Activated gamma-delta T cell treated with Interleukin-2 at 50 U/mL for 16 hours (primary cell): ENCODE measurements at places on chromosomes 1 and 21.

GRCh38 chr1:81463936-81464837 lies 336.5 kb upstream of the ADGRL2 start:
- DNase-seq, result no peak

GRCh38 chr1:174639461-174639860 lies 191.7 kb downstream of the GPR52 start:
- DNase-seq, result no peak

DNA sequence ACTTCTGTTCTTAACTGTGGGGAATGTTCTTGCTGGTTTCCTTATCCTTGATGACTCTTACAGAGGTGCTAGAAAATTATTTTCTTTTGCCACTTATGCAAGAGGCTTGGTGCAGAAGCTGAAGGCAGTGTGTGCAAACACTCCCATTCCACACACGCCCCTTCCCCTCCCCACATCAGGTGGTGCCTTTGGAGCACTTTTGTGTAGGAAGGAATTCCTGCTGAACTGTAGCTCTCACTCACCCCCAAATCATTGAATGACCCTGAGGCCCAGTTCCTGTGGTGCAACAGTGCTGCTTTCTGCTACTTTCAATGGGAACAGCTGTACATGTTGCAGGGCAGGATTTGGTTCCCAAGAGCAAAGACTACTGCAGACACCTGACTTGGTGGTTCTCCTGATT lies 101.8 kb downstream of the CD247 start:
- no peak for DNase-seq

- DNase-seq, result no peak
Observed at GRCh38 chr1:21152423-21153100, 24.1 kb downstream of the EIF4G3 start.

- DNase-seq, result no peak
Observed at GRCh38 chr1:60152891-60153290, 79.3 kb upstream of the C1orf87 start.

- no peak for DNase-seq
Observed at GRCh38 chr1:231000639-231001038, 21.7 kb downstream of the ARV1 start.

DNA sequence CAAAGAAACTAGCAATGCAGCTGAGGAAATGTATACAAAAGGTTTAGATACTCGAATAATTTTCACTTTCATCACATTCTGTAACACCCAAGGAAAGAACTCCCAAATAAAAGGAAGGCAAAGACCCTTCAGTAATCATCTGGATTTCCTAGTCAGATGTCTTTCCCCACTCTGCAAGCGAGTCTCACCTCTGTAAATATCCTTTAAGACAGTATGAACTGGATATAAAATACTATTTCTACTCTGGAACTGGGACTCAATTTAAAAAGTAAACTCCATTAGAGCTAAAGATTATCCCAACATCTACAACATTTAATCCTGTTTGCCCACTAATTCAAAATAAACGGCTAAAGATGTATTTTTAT lies 27.0 kb downstream of the C2CD2 start:
- DNase-seq, result no peak

DNA sequence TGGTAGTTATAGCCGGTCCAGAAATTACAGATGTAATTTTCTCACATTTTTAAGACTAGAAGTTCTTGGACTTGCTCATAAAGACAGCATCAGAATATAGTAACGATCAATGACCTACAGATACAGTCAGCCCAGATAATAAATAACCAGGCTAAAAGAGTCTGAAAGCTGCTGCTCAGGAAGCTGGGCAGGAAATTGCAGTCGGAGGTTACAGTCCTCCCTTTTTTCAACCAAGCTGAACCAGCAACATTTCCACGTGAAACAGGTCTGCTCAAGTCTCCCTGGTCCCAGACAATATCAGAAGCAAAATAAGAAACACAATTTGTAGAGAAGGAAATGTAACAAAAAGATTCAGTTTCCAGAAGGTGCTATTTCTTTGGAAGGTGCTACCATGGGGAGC lies 457.4 kb downstream of the SIPA1L2 start:
- DNase-seq, result no peak

- DNase-seq, result no peak
Observed at GRCh38 chr21:32046191-32046590, 173.4 kb downstream of the HUNK start.

DNA sequence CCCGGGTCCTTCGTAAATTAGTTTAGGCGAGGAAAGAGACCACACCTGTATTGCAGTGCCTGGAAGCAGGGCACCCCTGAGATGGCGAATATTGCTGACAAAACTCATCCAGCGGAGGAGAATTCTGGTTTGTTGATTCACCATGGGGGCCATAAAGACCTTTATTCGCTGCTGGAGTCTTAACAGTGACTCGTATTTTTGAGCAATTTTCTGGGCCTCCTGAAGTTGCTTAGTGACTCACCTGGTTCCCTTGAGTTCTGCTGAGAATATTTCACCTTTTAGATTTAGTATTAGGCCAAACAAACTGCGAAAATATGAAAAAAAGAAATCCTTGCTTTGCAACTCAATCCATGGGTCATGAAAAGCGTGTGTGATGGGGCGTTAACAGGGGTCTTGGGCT lies 20.6 kb upstream of the H6PD start:
- no peak for DNase-seq

DNA sequence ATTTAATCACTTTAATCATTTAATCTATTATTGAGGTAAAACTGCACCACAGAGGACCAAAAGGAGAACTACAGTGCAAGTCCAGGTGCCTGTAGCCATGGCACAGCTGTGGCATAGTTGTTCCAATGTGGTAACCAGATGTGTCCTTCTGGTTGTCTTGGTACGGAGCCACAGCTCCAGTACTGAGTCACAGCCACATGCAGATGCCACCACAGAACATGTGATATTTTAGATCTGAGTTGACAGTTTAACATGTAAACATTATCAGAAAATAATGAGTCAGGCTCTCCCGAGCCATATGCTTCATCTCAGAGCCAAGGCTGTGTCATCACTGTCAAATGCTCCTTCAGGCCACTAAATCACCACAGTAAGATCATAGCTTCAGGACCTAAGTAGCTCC lies 56.4 kb upstream of the RGS7 start:
- no peak for DNase-seq

GRCh38 chr21:46543306-46543705 lies 61.6 kb downstream of the S100B start:
- no peak for DNase-seq

DNA sequence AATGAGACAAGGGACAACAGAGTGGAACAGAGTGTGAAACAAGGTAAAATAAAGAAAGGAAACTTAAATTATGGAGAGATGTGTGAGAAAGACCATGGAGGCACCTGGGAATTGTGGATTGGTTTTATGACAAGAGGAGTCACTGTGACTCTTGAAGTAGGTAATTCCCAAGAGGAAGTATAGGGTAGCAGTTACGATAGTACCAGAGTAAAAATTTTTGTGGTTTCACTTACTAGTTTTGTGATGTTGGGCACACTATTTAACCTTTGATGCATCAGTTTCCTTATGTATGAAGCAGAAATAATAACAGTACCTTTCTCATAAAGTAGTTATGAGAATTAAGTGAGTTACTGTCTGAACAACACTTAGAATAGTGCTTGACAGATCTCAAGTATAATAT lies 267.9 kb upstream of the DPYD start:
- DNase-seq, result no peak

DNA sequence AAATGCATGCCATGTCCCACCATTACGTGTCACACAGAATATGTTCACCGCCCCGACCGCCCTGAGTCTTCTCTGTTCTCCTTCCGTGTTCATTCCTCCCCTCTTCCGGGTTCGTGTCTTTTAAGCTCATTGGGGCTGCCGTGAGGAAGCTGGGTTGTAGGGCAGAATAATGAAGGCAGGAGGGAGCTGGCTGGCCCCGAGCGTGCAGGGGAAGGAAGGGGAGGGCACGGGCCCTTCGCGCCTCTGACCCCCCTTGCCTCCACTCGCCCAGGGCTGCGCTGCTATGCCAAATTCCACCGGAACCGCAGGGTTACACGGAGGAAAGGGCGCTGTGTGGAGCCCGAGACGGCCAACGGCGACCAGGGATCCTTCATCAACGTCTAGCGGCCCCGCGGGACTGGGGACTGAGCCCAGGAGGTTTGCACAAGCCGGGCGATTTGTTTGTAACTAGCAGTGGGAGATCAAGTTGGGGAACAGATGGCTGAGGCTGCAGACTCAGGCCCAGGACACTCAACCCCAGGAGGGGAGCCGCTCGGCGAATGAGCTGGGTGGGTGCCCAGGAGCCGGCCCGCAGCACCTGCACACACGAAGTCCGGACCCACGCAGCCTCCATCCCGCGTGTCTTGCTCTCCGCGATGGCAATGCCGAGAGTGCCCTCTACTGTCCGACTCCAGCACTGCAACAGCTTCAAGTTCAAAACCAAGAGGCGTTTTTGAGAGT lies 16.5 kb upstream of the AGTRAP start:
- peak; percentile 89 for DNase-seq

DNA sequence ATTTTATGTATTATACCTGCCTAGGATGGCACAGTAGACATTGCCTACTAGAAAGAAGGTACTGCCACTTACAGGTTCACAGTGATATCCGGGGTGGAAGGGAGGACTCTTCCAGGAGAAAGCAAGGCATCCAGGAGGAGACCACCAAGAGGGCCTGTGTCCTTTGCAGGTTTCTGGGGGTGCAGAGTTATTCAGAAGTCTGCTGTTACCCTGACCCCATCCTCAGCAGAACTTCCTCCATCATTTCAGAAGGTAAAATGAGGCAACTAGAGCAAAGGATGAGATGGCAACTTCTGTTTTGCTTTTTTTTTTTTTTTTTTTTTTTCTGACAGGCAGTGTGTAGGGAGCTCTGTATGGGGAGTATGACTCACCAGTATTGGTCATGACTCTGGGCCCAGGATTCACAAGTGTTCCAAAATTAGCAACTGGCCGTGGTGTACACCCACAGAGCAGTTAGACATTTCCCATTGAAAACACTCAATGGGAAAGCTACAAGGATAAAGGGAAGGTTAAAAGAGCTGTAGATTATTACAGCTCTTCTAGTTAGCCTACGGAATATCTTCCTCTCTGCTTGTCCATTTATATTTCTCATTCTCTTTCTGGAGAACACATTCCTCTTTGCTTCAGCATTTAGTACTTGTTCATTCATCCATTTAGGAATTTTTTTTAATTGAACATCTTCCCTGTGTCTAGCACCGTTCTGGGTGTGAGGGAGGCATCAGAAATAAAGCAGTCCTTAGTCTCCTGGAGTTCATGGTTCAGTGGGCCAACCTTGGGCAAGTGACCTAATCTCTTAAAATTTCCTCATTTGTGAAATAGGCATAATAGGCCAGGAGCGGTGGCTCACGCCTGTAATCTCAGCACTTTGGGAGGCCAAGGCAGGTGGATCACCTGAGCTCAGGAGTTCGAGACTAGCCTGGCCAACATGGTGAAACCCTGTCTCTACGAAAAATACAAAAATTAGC lies 50.5 kb upstream of the PPP2R5A start:
- DNase-seq, result no peak

GRCh38 chr1:165876121-165876520 lies 48.7 kb downstream of the UCK2 start:
- DNase-seq, result no peak

DNA sequence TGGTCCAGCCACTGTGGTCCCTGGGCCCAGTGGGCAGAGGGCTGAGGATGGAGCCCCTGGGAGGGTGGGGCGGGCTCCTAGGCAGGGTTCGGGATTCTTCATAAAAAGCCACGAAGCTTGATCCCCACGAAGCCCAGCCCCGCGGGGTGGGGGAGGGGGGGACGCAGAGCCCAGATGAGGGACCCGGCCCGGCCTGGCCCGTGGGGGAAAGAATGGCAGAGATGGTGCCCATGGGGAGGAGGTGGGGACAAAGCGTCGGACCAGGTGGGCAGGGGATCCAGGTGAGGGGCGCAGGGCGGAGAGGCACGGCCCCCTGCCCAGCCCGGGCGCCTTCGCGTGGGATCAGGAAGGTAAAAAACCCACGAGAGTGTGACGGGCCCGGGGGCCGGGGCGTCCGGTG lies 6.0 kb upstream of the SMIM12 start:
- DNase-seq, result no peak

- DNase-seq, result no peak
Observed at GRCh38 chr1:201983380-201983805, 945 bp downstream of the RNPEP start.

DNA sequence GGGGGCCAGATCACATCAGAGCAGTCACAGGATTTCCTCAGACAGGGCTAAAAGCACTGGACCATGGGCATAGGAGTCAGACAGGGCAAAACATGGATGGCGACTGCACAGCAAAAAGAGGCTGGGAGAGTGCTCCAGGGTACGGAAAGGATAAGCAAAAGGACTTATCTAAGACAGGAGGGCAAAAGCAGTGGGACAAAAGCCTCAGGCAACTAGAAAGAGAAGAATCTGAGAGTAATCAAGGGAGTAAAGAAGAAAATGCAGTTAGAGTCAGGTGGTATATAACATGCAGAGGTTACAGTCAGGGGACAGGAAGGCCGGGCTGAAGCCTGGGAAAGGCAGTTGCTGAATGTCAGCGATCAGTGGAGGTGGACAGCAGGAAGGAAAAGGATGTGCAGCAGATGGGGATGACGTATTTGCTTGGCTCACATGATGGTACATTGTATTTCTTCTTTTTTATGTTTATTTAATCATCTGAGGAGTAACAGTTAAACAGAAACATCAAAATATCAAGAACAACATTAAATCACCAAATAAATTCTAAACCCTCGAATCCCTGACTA lies 63.1 kb upstream of the CNN3 start:
- no peak for DNase-seq

DNA sequence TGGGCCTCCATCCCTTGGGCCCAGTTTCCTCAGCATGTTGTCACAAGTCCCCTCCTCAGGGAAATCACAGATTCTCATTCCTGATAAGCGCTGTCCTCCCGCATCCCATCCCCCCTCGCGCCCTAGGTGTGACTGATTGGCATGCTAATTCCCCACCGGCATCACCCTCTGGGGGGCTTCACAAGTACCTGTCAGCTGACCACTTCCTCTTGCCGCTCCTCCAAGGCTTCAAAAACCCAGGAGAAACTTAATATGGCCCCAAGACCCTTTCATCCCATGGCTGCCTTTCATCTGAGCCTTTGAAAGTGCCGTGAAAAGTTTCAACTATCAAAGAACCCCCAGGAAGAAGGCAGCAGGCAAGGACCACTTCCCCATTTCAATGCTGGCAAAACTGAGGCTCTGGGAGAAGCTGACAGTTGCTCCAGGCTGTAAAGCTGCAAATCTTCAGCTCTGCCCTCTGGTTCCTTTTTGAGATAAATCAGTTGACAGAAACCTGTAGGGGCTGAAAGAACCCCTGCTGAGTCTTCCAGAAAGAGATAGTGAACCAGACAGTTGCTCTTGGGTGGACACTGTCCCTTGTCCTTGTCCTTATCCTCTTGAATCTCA lies 12.8 kb upstream of the MIXL1 start:
- DNase-seq, result no peak

- DNase-seq, result no peak
Observed at GRCh38 chr1:7607097-7607496, 164.0 kb upstream of the VAMP3 start.

GRCh38 chr1:234309598-234310459 lies 63.4 kb upstream of the COA6 start:
- peak; percentile 63 for DNase-seq

- DNase-seq, result no peak
Observed at GRCh38 chr1:24009406-24009805, 29.3 kb upstream of the SRSF10 start.

- DNase-seq, result no peak
Observed at GRCh38 chr21:42038826-42039425, 28.8 kb upstream of the ZBTB21 start.
